NT2/D1 (cell line): ENCODE measurements at places on chromosomes 11 and 22.

GRCh38 chr22:24159650-24160049 lies 21.6 kb upstream of the SUSD2 start:
- DNase-seq: no peak

DNA sequence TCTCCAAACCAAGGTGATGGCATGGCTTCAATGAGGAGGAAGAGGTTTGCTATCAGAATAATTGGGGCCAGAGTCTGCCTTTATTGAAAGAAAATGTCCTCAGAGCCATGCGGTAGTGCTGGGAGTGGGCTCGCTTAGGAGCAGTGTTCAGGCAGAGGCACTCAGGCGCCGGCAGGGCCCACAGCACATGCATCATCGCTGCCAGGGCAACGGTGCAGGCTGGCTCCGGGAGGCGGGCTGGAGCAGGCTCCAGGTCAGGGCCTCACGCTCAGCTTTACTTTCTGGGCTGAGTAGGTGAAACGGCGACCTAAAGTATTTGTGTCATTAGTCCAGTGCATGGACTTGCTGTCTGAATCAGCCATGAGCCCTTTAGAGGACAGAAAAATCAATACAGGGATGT lies 169.9 kb upstream of the CCDC90B start:
- no peak for DNase-seq

GRCh38 chr11:10386861-10387205 lies 68.2 kb upstream of the AMPD3 start:
- DNase-seq: no peak

DNA sequence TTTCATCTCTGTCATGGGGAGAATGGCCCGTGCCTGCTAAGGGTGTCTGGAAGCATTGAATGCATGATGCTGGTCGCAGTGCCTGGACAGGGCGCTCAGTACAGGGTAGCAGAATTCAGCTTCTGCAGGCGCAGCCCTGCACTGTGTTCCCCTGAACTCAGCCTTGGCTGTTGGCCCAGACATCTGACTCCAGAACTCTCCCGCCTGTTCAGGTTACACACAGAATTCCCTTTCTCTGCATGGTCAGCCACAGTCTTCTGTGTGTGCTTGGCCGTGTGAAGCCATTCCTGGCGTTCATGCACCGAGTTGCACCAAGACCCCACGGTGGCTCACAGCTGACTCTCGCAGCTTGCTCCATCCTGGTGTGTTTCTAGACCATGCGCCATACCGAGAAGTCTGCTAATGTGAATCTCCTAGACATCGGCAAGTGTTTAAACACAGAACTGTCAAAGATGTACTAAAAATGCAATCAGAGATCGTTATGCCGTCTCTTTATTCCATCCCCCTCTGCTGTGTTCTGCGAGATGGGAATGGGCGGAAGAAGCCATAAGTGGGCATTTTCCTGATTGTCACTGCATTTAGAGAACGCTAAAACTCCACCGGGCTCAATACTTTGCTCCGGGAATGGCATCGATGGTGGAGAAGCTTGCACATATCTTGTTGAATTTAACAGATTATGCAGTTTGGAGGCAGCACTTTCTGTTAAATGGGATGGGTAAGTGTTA lies 55.6 kb downstream of the MPPED1 start:
- DNase-seq: no peak

DNA sequence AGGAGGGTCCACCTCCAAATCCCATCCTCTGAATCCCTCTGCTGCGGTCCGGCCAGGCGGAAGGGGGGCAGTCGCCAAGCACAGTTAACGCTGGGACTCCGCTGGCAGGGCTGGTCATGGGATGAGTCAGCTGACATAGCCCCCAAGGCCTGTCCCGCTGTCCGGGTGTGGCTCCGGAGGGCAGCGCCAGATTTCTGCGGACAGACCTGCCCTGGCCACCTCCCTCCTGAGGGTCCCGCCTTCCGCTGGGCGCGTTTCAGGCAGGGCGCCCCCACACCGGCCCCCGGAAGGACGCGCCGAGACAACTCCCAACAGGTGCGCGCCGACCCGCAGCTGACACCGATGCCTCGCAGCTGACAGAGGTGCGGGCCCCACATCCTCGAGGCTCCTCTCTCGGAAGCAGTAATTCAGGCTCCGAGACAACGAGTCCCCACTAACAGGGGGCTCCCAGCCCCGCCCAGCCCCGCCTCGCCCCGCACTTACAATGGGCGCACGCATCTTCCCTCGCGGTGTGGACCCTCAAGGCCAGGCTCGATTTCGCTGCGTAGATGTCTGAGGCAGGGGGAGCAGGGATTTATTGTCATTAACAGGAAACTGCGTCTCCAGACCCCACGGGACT lies 607 bp downstream of the PLAAT3 start:
- no peak for DNase-seq

DNA sequence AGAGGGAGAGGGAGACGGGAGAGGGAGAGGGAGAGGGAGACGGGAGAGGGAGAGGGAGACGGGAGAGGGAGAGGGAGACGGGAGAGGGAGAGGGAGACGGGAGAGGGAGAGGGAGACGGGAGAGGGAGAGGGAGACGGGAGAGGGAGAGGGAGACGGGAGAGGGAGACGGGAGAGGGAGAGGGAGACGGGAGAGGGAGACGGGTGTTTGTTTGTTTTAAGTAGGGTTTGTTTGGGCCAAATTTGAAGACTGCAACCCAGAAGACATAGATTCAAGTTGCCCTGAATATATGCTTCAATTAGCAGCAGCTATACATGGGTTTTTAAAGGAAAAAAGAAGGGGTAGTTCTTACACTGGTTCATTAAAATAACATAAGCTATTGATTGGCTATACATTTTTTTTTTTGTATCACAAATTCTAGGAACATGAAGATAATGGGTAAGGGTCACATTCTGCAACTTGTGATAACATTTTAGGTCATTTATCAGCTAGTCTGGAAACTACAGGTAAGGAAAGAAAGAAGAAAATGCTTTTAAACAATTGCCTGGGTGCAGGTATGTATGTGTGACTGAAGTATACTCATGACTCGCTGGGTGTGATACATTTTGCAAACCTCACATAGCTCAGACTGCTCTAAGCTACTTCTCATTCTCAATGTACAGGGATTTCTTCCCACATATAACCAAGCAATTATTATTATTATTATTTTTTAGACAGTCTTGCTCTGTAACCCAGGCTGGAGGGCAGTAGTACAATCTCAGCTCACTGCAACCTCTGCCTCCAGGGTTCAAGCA lies 67.3 kb downstream of the MCHR1 start:
- no peak for DNase-seq

- DNase-seq: no peak
Observed at GRCh38 chr11:70845591-70846041, 406.8 kb downstream of the SHANK2 start.

DNA sequence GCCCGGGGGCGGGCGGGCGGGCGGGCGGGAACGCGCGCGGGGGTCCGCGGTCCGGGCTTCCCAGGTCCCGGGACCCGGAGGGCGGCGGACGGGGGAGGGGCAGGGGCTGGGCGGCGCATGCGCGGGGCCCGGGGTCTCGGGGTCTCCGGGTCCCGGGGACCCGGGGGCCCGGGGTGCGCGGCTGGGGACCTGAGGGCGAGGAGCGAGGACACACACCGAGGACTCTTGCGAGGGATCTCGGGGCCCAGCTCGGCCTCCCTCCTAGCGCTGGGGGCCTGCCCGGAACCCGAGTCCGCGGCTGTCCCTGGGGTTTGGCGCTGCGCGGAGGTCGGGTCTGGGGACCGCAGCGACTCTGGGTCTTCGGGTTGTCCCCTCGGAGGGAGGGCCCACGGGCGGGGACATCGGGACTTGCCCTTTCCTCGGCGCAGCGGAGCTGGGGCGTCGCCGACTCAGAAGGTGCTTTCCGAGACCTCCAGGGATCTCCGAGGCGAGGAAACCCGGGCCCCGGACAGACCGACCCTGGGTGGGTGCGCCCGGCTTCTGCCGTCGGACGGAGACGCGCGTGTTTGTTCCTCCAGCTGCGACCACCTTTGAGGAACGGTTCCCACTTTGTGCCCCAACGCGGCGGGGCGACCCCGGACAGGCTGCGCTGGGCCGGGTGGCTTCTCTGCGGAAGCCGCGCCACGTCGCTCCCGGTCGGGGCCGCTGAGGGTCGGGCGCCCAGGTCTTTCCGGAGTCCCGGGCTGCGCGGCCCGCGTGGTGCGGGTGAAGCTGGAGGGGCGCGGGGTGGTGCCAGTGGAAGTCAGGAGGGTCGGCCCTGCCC lies 540 bp downstream of the PPARA start:
- no peak for DNase-seq
